ENCODE measurements at places on chromosomes 7 and 10. TPM values are rescaled to one million over a fixed set of nuclear protein-coding genes. Genes with fewer than 3 reads are reported as not detected.

Gene PWWP2B
- total RNA-seq: 25.3 TPM

Gene WDR86
- total RNA-seq: 13.1 TPM

DNA sequence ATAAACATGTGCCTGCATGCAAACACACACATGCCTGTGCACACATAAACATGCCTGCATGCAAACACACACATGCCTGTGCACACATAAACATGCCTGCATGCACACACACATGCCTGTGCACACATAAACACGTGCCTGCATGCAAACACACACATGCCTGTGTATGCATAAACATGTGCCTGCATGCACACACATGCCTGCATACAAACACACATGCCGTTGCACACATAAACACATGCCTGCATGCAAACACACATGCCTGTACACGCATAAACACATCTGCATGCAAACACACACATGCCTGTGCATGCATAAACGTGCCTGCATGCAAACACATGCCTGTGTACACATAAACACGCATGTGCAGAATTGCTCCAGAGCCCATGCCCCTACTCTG, 22.4 kb downstream of the NKX6-2 start:
- DNase-seq: no peak

DNA sequence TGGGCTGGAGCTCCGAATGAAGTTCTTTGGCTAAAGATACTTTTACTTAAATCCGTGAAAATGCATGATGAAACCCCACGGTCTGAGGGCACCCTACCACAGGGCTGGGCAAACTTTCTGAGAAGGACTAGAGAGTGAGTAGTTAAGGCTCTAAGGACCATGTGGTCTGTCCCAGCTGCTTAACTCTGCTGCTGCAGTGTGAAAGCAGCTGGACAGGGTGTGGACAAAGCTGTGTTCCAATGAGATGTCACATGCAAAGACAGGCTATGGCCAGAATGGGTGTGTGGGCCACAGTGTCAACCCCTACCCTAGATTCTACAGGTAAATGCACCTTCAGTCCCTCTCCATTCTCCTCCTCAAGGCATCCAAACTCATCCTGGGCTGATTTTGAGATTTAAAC, 18.8 kb downstream of the PDIA4 start:
- DNase-seq: no peak

DNA sequence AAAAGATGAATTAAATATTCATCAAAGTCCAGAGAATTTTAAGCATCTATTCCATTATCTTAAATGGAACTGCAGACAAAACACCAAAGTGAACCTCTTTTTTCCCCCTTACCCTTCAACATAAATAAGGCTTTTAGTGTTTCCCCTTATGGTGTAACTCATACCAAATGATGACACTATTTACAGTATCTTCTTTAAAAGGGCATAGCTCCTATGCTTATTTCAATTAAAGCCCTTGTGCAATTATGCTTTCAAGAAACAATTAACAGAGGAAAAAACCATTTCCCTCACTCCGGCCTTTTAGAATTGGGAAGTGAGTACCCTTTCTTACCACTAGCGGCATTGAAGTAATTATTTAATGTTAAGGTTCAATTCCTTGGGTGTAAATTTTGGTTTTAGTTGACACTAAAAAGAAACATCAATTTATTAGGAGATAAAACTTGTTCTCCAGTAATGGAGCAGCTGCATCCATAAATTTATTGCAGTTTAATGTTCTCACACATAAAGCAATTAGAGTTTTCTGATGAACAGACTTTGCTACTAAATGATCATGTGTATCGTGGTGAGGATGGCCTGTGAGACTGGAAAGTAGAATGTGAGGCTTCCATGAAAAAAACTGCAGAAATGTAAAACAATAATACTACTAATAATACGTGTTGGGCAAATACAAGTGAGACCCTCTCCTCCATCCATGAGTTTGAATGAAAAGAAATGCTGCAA, 661.3 kb downstream of the PARD3 start:
- DNase-seq: no peak

DNA sequence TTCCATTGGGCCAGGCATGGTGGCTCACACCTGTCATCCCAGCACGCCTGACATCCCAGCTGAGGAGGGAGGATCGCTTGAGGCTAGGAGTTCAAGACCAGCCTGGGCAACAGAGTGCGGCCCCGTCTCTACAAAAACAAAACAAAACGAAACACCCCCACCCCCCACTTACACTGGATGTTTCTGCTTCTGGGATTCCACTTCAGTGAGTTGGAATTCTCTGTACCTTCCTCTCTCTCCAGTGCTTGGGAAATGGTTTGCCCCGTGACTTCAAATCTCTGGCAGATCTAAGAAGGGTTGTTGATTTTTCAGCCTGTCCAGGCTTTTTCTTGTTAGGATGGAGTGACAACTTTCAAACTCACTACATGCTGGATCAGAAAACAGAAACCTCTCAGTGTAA, 106.9 kb downstream of the ANLN start:
- DNase-seq: no peak

GRCh38 chr7:51647931-51648351, 331.3 kb upstream of the COBL start:
- DNase-seq: peak; percentile 89

GRCh38 chr7:23290993-23291392, 8.1 kb upstream of the MALSU1 start:
- DNase-seq: no peak

Gene TEX36
- not detected for total RNA-seq

GRCh38 chr7:5769571-5769970, 11.9 kb downstream of the RNF216 start:
- no peak for DNase-seq

Gene CDH23
- 12.2 TPM for total RNA-seq

Gene TDRD1
- 1.6 TPM for total RNA-seq

DNA sequence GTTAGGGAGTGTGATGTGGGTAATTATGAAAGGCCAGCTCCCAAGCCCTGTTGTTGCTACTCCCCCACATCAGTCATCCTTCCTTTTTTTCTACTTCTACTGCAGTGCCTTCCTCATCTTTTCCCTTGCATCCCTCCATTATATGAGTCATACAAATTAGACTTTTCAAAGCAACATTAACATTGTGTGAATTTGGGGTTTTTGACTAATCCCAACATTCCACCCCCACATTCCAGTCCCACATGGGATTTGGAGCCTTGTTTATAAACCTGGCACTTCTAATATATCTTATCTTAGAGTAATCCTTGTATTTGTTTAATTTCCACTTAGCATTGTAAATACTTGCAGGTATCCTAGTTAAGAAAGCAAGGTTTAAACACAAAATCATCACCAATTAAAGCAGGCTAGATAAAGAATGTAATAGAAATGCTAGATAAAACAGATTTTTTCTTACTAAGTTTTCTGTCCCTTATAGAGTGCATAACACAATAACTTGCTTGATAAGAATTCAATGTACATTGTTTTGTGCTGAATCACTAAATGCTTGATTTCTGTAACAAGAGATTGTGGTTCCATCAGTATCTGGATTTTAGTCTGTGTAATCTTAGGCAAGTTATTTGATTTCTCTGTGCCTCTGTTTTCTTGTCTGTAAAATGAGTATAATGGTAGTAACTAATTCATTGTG, 165.8 kb downstream of the CFTR start:
- no peak for DNase-seq

- DNase-seq: no peak
These were observed 10.4 kb downstream of the KLHL7 start for GRCh38 chr7:23115991-23116390.

DNA sequence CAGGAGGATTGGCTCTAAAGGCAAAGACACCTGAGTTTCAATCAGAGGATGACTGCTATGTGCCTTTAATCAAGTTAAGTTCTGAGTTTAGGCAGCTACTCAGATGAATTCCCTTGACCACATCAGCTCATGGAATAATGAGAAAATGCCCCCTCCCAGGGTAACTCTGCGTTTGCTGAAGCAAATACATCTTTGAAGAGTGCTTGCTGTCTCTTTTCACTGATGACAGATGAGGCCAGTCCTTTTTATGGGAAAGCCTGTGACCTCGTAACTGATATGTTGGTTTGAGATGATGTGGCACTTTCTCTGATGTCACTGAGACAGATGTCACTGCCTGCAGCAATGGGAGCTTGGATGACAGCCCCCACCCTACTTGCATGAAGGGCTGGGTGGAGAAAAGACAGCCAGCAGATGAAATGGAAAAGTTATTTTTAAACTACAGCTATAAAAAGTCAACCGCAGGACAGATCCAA, 43.7 kb upstream of the DGKI start:
- peak; percentile 68 for DNase-seq

DNA sequence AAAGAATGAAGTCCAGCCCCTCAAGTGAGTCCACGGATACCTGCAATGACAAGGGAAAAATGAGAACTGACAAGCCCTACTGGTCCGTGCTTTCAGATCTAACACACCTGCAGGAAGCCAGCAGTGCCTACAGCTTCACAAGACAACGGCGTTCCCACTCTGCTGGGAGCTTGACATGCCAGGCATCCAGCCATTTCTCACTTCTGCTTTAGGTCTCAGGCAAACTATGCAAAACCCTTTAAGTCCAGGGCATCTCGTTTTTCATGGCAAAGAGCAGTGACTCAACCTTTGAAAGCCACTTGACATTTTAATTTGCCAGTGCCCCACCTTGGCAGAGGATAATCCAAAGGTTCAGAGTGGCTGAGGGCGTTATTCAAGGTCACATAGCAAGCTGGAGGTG, 49.1 kb upstream of the GPAM start:
- no peak for DNase-seq

- DNase-seq: peak; percentile 95
These were observed 18.3 kb downstream of the LRRC20 start for GRCh38 chr10:70363971-70364771.

DNA sequence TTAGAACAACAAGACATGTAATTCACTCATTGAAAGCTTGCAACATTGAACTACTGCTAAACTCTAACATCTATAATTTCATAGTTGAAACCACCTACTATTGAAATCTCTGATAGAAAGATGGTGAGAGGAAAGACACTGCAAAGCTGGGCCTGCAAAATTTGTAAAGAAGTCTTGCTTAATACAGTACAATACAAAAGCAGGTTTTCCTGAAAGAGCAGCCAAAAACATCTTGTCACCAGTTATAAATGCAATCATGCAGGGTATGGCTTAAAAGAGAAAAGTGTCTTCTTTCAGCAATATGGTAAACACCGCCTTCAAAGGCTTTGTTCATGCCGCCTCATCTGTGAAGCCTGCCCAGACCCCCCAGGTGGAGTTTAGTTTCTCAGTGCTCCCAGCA, 109.2 kb downstream of the ANK3 start:
- peak; percentile 15 for DNase-seq

DNA sequence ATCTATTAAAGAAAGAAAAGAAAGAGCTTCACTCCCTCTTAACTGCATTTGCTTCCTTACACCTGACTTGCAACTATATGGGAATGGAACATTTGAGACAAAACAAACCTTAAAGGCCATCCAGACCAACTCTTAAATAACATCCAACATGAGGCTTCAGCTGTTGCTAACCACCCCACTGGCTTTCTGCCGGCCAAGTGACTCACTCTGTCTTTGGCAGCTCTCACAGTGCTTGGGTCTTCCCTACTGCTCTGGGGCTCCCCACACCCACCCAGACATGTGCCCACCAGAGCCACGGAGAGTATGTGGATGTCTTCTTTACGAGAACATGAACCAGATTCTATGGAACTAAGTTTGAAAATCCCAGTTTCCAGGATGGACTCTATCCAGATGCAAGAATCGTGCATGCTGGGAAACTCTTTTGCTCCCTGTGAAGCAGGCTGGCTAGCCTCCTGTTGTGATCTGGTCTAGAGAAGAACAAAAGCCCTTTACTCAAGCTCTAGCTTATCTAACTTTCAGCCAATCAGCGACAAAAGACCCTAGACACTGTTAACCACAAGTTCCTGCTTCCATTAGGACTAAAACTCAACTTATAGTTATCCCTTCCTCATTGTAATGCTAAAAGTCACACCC, 245.7 kb downstream of the TCERG1L start:
- peak; percentile 72 for DNase-seq

DNA sequence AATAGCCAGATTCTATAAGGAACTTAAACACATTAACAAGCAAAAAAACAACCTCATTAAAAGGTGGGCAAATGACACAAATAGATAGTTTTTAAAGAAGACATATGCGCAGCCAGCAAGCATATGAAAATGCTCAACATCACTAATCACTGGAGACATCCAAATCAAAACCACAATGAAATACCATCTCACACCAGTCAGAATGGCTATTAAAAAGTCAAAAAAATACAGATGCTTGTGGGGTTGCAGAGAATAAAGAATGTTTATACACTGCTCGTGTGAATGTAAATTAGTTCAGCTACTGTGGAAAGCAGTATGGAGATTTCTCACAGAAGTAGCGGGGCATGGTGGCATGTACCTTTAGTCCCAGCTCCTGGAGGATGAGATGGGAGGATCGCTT, 164.0 kb downstream of the CHRM2 start:
- no peak for DNase-seq

DNA sequence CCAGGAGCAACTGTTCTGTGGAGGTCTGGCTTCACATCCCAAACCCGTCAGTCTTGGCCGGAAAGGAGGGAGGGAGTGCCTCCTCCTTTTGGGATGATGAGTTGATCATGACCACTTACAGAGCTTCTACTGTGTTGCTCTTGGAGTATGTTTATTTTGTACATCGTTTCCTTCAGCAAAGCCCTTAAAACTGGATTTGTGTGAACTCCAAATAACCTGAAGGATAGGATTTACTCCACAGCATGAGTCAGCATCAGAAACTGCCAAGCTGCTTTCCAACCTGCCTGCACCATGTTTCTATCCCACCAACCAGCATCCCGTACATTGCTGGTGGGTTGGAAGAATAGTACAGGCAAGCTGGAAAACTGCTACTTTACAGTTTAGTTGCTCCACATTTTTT, 3.5 kb downstream of the CCDC201 start:
- no peak for DNase-seq

DNA sequence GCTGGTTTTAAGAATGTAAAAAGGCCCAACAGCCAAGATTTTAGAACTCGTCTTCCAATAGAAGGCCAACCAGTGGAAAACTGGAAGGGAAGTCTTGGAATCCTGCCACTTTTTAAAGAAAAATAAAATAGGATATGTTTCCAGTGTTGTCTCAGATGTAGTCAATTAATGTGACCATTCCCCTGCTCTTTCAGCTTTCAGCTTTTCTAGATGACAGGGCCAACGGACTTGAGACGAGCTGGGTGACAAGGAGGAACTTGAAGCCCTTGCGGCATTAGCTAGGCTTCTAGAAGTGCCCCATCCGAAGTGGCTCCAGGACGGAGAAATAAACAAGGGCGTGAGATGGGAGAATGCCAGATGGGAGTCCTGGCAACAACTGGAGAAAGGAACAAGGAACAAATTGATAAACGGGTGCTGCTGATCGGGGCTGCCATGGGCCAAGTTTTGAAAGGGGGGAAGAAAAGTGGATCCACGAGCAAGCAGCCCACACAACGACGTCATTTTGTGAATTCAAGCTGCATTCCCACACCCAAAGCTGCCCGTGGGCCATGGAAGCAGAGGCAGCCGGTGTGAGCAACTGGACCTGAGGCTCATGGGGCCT, 42.3 kb downstream of the CTBP2 start:
- peak; percentile 84 for DNase-seq

- DNase-seq: no peak
These were observed 66.2 kb downstream of the NAMPT start for GRCh38 chr7:106218546-106218945.

GRCh38 chr10:50286996-50287803, 35.9 kb upstream of the ASAH2 start:
- no peak for DNase-seq

Gene ICA1
- total RNA-seq: 4.6 TPM

All from tongue (tissue), 3 donors.